ENCODE measurements at places on chromosomes 12 and 14.
A peak's percentile ranks its signal among the peaks of the same experiment; 100 is the strongest.

GRCh38 chr14:99541677-99542470 is 60.7 kb downstream of the CCNK start:
- peak; percentile 40 for DNase-seq

GRCh38 chr12:110252716-110253115 is 28.3 kb upstream of the ATP2A2 start:
- DNase-seq: no peak

DNA sequence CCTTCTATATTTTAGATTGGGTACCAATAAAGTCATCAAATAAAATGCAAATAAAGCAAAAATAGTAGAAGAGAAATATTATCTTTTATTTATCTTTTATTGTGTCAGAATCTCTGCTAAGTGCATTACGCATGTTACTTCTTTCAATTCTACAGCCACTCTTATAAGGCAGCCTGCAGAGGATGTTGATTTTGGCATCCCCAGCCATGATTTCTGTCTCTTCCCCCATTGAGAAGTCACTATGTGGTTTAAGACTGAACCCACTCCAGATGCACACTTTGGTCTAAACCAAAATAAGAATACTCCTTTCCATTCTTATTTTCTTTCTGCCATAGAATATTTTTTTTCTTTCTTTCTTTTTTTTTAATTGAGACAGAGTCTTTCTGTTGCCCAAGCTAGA is 56.0 kb upstream of the ACSS3 start:
- no peak for DNase-seq

GRCh38 chr12:22287776-22288621 is 46.5 kb downstream of the ST8SIA1 start:
- DNase-seq: no peak

GRCh38 chr14:96303981-96304380 is 48.0 kb downstream of the BDKRB1 start:
- DNase-seq: no peak

GRCh38 chr14:101797856-101798255 is 36.3 kb downstream of the PPP2R5C start:
- no peak for DNase-seq

DNA sequence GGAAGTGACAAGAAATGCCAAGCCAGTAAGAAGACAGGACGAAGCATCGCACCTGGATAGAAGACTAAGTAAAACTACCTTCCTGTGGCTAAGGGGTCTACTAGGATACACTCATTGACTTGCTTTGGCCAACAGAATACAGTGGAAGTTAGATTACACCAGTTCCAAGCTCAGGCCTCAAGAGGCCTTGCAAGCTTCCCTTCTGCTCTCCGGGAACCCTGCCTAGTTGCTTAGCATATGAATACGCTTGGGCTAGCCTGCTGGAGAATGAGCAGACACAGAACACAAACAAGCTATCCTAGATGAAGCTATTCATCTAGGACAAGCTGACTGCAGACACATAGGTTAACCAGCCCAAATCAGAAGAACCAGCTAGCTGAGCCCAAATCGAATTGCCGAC is 97.0 kb downstream of the DPF3 start:
- no peak for DNase-seq

DNA sequence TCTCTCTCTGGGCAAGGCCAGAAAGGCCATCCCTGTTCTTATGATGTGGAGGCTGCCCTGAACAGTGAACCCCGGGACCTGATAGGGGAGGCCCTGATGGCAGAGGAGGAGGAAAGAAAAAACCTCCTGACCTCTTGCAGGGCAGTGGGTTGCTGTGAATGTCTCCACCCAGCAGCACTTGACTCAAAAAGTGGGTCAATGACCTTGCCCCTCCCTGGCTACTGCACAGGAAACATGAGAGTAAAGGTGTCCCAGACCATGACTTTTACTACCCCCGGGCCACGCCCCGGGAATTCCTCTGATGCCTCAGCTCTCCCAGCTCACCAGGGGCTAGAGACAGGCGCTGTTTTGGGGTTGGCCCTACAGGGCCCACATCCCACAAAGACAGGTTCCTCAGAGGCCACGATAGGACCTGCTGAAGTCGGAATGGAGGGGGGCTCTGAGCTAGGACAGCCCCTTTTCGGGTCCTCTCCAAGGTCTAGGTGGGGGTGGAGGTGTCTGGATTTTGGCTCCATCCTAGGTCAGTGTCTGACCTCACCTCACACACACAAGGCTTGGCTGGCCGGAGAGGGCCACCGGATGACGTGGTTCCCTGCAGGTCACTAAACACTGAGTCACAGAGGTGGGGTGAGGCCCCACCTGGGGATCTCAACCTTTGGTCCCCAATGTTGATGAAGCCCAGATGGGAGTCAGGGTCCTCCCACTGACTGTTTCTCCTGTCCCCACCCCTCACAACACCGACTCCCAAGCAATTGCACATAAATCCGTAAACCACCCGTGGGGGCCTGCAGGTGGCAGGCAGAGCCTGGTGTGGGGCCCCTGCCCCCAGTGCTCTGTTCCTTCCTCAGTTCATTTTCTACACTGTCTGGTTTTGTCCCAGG is 1.6 kb downstream of the RHOF start:
- no peak for DNase-seq

DNA sequence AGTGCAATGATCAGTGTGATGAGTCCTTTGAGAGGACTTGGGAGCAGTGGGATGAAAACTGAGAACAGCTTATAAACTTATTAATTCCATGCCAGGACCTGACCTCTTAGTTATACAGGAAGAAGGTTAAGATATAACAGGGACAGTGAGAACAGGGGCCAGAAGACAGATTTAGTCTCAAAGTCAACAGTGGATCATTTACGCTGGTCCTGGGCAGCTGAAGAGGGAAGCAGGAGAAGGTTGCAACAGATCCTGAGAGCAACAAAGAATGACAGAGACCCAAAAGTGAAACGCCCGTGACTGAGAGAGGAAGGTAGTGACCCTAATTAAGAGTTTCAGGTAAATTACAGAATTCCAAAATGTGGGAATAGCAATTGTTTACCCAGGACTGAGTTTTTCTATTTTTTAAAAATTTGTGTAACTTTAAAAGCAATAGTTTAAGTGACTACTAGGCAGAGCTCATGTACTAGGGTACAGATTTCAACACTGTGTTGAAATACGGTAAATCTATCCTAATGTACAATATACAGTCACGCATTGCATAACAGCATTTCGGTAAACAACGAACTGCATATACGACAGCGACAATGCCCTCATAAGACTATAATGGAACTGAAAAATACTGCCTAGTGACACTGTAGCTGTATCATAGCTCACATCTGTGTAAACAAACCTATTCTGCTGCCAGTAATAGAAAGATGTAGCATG is 77.7 kb upstream of the GNPNAT1 start:
- no peak for DNase-seq

GRCh38 chr12:11630046-11630706 is 19.3 kb upstream of the ETV6 start:
- DNase-seq: peak; percentile 11

DNA sequence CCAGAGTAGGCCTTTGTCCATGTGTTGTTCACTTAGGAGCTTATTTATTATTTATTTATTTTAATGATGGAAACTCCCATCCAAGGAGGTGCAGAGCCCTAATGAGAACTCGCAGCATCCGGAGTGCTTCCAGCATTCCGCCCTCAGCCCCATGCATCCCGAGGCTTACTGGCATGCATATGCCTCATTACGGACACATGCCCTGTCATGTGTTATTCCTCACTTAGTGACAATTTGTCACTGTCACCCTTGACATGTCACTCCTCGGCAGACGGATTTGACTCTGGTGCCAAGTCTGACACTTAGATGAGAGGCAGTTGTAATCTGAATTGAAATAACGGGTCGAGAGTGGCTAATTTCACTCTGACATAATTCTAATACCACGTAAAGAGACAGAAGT is 132.8 kb downstream of the VRK1 start:
- no peak for DNase-seq

- peak; percentile 22 for DNase-seq
Measured at GRCh38 chr12:94779485-94779884, 129.1 kb upstream of the TMCC3 start.

- DNase-seq: no peak
Measured at GRCh38 chr12:19428246-19428645, 11.0 kb upstream of the AEBP2 start.

DNA sequence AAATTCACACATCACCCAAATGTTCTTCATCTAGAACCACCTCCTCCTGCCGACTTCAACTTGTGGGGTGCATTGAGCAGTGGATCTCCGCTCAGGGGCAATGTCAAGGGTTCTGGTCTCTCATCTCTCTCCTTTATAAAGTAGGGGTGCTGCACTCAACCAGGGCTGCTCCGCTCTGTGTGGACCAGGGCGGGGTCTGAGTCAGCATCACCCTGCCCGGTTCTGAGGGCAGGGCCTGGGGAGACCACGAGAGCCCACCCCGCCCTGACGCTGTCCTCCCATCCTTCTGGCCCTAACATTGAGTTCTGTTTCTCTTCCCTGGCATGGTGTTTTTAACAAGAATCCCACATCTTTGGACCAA is 311.6 kb upstream of the DIO3 start:
- no peak for DNase-seq
